Peyer's patch (tissue), 4 donors: ENCODE measurements at places on chromosomes 2 and 18.

DNA sequence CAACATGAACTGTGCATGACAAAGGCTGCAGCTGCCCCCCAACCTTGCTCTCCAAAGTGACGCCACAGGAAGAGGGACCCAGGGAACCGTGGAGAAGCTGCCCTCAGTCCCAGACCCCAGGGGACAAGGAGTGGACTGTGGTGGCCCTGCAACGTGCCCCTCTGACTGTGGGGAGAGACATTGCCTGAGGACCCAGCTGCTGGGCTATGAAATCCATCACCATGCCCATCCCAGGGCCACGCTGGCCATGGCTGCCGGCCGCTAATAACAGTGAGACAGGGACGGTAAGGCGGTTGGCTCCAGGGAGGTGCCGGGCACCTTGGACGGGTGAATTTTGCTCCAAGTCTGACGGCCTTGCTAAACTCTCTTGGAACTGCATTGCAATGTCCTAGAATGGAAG is 211.3 kb upstream of the HDAC4 start:
- no peak for DNase-seq

DNA sequence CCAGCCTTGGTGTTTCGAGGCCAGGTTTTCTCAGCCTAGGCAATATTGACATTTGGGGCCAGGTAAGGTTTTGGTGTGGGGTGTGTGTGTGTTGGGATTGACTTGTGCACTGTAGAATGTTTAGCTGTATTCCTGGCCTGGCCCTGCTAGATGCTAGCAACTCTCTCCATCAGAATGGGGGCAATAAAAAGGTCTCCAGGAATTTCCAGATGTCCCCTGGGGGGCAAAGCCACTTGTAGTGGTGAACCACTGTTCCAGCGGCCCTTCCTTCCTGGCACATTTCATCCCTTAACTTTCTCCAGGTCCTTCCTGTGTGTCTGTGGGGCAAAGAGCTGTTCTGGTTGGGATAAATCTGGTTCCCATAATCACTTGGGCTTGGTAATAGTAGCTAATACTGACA is 12.0 kb downstream of the LIPG start:
- no peak for DNase-seq

- DNase-seq = peak; percentile 18
These were observed 217.6 kb downstream of the HDAC4 start for GRCh38 chr2:239182981-239183791.

- DNase-seq = no peak
These were observed 66.4 kb downstream of the VIT start for GRCh38 chr2:36762764-36763490.

GRCh38 chr2:119179991-119180390 is 21.4 kb upstream of the C1QL2 start:
- DNase-seq = no peak

DNA sequence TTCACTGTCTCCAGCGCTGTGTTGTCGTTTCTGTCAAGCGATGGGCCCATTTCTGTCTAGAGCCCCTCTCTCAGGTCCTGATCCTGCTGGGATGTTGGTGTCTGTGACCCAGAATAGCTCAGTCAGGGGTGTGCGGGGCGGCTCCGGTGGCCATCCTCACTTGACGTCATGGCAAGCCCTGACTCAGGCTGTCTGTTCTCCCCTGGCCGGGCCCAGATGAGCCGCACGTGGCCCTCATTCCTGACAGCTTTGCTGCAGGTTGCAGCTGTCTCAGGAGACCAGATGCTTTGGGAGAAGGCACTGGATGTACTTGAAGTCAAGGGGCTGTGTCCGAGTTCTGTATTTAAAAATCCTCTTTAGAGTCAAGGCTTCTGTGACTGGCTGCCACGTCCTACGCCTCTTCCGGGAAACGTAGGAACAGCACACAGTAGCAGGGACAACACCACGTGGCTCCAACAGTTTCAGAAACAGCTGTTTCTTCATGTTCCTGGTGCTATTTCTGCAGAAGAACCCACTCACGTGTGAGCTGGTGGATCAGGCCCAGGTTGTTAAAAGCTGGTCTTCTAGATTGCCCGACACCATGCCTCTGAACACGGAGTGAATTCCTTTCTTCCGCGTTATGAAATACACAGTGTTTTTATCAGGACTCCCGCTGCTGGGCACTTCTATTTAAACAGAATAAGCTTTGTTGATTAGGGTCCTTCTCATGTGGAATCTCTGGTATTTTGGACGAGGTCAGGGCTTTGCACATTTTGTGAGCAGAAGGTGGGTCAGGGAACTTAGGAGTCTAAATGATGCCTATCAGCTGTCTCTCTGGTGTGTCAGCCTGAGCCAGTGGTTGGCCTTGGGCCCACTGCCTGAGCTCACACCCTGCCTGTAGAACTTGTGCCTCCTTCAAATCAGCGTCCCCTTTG is 28.3 kb upstream of the NTSR2 start:
- DNase-seq = peak; percentile 55
